ENCODE measurements at places on chromosomes 3 and 15.

DNA sequence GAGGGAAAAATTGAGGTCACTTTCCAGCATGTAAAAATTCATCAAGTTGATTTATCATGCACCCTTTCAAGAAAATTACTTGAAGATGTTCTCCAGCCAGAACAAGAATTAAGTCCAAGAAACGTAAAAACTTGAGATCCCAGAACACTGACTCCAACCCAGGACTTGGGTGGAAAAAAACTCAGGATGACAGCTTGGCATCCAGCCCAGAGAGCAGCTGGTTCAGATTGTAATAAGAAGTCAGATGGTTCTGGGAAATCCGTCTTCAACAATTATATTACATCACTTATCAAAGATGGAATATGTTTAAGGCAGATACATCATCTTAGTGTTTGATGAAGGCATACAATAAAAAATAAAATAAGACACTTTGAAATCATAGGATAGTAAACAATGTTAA lies 23.0 kb upstream of the DNAJC13 start:
- no peak for DNase-seq

- DNase-seq, result no peak
These were observed 68.9 kb downstream of the FOXP1 start for GRCh38 chr3:71514621-71515020.

DNA sequence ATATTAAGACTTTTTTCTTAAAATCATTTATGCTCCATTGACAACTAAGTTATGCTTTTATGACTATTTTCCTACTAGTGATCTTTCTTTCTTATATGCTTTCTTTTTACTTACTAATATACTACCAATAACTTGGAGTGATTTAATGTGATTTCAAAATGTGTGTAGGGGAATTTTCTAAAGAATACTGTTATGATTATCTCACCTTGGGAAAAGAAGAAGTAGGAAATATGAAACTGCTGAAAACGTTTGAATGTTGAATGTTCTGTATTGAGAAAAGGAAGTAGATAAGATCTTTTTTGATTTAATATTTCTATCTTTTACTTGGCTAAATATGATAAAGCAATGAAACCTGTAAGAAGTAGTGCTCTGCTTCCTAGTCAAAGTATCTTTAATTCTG lies 7.8 kb upstream of the CD200R1 start:
- DNase-seq, result no peak

GRCh38 chr3:57160076-57160764 lies 4.9 kb downstream of the IL17RD start:
- no peak for DNase-seq

DNA sequence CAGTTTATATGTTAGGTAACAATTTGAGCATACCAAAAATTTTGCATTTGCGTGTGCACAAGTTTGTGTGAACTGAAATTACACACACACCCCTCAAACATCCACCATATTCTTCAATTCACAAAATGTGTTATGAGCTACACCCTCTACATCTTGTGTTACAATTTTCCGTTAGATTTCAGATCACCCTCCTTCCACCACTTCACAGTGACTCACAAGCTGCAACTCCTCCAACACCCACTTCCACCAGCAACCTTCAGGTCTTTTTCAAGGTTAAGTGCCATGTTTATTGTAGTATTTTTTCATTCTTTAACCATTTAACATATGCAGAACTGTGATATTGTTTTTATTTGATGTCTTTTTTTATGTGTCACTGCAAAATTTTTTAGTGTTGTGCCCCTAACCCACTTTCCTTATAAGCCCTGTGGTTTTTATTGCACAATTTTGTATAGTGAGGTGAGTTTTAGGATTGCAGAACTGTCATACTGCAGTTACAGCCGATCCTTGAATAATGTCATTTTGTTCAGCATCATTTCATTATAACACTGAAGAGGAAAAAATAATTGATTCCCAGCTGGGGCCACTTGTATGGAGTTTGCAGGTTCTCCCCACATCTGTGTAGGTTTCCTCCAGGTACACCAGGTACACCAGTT lies 148.9 kb downstream of the PLCL2 start:
- no peak for DNase-seq

GRCh38 chr3:13479332-13479581 lies 849 bp upstream of the HDAC11 start:
- DNase-seq, result peak; percentile 36

- DNase-seq, result no peak
These were observed 62.3 kb downstream of the IQSEC1 start for GRCh38 chr3:13010780-13011572.

GRCh38 chr15:69559440-69560190 lies 107.0 kb downstream of the RPLP1 start:
- no peak for DNase-seq

GRCh38 chr3:13219902-13220296 lies 146.7 kb upstream of the IQSEC1 start:
- no peak for DNase-seq

DNA sequence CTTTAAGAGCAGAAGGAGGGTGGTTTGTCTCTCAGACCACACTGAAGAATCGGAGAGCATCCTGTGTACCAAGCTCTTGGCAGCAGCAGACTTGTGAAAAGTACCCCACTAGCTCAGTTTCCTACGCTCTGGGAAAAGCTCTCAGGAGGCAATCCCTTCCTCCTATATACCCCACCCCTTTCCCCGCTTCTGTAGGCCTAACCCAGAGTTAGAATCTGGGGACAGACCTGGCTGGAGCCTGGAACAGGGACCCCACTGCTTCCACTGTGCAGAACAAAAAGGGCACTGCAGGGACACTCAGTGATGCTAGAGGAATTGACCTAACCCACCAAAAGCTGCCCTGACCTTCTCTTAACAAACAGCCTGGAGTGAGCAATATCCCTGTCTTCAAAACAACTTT lies 70.0 kb upstream of the CCDC39 start:
- no peak for DNase-seq

GRCh38 chr15:98865397-98866339 lies 141.9 kb downstream of the PGPEP1L start:
- peak; percentile 64 for DNase-seq

- no peak for DNase-seq
These were observed 10.5 kb downstream of the WWTR1 start for GRCh38 chr3:149647285-149647684.

GRCh38 chr3:156685198-156685597 lies 10.8 kb downstream of the TIPARP start:
- no peak for DNase-seq

DNA sequence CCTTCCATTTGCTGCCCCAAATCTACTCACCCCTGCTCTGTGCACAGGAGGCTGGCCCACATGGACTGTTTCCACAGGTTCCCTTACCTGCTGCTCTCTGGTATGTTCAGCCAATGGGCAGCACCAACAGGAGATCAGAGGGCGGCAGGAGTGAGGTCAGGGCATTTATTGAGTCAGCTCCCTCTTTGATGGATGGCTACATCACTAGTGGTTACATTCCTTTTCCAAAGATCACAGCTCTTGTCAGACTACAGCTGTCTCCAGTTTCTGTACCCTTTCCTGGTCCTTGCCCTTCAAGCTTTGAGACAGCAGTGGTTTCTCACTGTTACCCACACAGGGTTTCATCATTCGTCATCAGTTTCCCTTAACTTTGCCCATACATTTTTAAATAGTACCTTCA lies 325.1 kb downstream of the SUCLG2 start:
- DNase-seq, result no peak

GRCh38 chr3:100437721-100438622 lies 36.6 kb downstream of the LNP1 start:
- no peak for DNase-seq

DNA sequence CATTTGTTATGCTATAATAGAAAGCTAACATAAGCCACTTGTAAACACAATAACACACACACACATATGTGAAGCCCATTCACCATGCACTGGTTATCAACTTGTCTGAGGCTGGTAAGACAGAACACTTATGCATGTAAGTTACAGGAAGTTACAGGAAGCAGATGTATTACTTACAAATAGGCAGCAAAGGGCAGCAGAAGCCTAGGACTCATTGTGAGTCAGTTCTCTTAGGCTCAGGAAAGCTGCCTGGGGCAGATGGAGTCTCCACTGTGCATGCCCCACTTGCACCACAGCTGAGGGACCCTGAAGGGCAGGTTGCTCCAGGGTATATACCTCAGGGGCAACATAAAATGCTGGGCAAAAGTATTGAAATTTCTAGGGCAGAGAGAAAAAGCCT lies 748.8 kb upstream of the CCDC54 start:
- no peak for DNase-seq

DNA sequence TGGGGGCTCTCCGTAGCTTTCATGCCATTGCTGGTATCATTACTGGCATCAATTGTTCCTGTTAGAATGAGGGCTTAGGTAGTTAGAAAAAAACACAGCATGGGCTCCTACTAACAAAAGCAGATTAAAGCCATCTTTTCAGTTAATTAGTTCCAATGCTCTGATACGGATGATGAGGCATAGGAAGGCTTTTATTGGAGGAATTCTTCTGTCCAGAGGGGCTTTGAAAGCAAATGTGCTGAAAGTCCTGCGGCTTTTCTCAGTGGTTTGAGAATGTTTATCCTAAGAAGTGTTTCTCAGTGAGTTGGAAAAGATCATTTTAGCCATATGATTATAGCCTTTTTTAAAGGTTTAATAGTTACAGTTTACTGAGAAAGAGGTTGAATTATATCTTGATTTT lies 198.5 kb downstream of the THSD4 start:
- DNase-seq, result no peak

DNA sequence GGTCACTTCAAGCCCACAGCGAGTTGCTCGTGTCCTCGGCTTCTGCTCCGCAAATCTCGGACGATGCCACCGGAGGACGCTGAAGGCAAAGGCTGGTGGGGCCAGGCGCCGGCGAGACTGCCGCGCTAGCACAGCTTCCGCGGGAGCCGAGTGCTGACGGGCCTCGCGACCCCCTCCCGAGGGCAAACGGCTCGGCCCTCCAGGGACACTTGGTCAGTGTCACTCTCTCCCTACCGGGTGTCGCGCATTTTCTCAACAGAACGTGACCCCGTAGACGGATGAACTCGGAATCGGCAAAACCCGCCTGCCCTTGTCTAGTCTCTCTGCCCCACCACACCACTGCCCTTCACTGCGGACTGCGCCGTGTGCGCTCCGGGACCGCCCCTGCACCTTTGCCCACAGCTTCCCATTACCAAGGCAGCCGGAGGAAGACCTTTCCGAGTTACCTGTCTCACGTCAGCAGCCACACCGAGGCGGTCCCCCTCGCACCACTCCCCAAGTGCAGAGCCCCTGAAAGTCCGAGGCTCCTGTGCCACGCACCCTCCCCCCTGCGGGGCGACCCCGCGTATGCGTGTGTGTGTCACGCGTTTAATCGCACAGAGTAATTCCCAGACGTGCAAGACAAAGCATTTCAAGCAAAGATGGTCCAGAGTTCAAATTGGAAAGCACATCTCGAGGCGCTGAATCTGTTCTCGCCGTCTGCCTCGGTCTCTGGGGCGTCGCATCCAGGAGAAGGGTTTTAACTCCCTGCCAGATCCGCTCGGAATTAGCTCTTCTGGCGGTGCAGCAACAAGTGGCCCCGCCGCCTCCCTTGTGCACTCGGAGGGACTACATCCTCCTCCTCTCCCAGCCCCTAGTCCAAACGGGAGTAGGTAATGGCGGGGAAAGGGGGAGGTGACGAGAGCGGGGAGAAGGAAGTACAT lies 245.0 kb upstream of the TOPAZ1 start:
- no peak for DNase-seq

DNA sequence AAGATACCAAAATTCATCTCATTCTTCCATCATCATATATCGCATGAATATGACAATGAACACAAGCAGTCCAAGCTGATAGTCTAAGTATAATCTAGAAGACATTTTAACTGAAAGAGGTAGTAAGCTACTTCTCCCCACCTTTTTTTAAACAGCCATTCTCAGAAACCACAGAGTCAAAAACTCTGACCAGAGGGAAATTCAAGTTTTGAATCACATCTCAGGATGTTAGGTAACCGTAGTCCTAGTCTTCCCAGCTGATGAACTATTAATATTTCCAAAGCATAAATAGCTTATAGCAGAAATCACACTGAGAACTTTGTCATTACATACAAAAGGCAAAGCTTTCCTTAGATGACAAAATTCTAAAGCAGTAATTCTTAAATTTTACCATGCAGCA lies 25.8 kb downstream of the NPTN start:
- no peak for DNase-seq

DNA sequence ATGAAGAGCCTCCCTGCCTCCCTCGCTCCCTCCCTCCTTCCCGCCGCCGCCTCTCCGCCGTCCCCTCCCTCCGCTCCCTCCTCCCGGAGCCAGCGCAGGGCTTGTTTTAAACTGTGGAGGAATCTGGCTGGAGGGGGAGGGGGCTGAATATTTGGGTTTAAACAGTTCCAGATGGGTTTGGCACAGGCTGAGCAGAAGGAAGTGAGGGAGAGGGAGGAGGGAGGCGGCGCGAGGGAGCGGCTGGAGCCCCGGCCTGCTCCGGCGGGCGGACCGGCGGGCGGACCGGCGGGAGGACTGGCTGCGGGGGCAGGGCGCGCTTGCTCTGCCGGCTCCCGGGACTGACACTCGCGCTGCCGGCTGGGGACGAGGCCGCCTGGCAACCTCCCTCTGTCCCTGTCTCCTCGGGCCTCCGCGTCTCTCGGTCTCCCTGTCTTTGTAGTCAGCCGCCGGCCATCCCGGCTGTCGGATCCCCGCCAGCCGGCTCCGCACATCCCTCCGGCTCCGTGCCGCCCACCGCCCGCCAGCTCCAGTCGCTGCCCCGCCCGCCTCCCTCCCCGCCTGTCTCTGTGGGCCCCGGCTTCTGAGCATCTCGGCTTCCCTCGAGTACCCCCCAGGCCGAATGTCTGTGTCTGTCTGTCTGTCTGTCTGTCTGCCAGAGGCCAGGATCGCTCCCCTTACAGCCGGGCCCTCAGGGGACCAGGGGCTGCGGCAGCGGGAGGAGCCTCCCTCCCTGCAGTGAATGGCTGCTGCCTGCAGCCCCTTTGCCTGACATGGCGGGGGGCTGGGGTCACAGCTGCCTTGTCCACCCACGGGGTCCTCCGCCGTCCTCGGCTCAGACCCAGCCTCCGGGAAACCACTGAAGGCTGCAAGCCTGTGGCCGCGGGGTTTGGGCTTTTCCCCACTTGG lies 7.6 kb downstream of the EPHB3 start:
- no peak for DNase-seq

- no peak for DNase-seq
These were observed 318.1 kb upstream of the GRM7 start for GRCh38 chr3:6542795-6543194.

Data from stimulated activated CD4-positive, alpha-beta T cell treated with anti-CD3 and anti-CD28 coated beads, Interleukin-1b, Interleukin-23, amount 100 ng/mL, for 24 hours (primary cell).